Stimulated activated CD8-positive, alpha-beta memory T cell treated with anti-CD3 and anti-CD28 coated beads, Interleukin-7, amount 100 ng/mL, for 24 hours (primary cell): ENCODE measurements at places on chromosomes 1 and 21.

GRCh38 chr1:109250454-109251276 lies 1.3 kb downstream of the CELSR2 start:
- no peak for DNase-seq

- DNase-seq = peak; percentile 24
Observed at GRCh38 chr1:207077470-207078377, 10.9 kb upstream of the C4BPB start.

DNA sequence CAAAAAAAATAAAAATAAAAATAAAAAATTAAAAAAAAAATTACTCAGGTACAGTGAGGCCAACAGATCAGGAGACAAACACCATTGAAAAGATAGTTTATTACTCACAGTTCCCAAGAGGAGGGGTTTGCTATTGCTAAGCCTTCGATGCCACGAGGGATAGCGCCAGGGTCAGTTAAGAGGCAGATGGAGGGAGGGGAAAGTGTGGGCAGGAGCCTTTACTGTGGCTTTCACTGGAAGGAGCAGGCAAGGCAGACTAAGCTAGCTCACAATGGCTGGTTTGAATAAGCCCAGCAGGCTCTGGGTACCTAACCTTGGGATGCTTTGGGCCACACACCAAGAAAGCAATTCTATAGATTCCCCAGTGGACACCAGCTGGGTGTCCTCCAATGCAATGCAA lies 12.7 kb upstream of the RNF187 start:
- no peak for DNase-seq

DNA sequence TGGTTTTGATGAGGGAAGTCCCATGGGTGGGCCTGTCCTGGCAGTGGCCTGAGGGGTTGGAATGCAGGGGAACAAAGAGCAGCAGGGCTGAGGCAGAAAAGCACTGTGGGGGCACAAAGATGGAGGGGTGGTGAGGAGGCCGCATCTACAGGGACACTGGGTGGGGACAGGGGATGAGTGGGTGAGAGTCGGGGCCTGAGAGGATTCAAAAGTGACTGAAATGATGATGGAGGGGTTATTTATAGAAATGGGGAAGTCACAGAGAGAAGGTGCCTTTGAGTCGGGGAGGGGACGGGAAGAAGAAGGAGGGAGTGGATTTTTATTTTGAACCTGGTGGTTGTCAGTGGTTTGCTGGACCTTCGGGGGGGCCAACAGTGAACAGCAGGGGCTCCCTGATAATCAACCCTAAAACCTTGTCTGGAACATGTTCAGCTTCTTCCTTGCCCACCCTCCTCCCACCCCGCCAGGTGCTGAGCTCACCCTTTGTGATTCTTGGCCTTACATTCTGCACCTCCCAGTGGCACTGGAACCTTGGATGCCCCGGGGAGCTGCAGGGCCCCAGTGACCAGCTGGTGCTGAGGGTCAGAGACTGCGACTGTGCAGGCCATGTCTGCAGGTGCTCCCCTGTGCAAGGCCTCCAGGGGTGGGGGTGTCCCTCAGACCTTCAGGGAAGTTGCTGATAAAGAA lies 42.9 kb downstream of the IER5 start:
- DNase-seq = no peak

DNA sequence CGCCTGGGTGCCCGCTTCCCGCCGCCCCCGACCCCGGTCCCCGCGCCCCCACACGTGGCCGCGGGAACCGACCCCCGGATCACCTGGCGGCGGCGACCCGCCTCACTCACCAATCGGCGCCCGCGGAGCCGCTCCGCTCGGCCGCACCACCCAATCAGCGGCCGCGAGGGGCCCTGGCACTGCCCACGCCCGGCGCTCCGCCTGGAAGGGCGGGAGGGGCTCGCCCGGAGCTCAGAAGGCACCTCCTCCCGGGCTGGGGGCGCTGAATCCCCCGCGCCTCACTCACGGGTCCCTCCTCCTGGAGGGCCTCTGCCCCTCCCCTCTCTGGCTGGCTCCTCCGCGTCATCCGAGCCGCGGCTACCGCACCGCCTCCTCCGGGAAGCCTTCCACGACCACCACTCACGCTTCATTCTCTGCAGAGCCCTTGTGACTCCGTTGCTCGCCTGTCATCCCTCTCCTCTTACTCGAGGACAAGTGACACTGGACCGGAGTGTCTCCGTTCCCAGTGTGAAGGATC lies 374 bp downstream of the SH2D5 start:
- peak; percentile 30 for DNase-seq

GRCh38 chr1:162384116-162384515 lies 2.6 kb downstream of the C1orf226 start:
- DNase-seq = no peak

DNA sequence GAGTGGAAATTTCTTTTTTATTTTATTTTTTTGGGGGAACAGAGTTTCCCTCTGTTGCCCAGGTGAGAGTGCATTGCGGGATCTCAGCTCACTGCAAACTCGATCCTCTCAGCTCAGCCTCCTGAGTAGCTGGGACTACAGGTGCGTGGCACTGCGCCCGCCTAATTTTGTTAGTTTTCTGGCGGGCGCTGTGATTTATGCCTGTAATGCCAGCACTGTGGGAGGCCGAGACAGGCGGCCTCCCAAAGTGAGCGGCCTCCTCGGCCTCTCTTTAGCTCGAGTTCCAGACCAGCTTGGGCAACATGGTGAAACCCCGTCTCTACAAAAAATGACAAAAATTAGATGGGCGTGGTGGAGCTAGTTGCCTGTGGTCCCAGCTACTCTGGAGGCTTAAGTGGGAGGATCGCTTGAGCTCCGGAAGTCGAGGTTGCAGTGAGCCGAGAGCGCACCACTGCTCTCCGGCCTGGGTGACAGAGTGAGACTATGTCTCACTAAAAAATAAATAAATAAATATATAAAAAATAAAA lies 2.7 kb downstream of the GMEB1 start:
- DNase-seq = no peak

DNA sequence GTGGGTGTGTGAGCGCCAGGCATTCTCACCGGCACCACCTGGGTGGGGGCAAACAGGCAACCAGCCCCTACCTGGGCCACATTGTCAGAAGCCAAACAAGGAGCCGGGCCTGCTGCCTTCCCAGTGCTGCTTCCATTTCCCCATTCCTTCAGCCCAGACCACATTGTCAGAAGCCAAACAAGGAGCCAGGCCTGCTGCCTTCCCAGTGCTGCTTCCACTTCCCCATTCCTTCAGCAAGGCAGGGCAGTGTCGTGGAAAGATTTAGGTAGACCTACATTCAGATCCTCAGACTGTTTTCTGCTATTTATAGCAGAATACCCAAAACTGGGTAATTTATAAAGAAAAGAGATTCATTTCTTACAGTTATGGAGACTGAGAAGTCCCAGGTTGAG lies 47.0 kb upstream of the EFHD2 start:
- no peak for DNase-seq

DNA sequence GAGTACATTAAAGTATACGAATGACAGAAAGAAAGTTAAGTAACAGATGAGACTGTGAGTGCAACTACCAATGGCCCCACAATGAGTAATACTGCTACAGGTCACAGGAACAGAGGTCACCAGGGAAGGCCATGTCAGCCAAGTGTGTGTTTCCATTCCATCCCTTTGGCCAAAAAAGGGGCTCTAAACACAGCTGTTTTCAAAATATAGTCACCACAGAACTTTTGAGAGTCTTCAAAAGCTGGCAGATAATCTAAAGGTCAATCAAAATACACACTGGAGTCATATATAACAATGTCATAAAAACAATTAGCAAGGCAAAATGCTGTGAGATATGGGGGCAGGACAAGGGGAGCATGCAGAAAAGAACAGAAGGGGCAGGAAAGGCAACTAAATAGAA lies 10.2 kb downstream of the USP24 start:
- DNase-seq = no peak

GRCh38 chr1:13700521-13701270 lies 708 bp downstream of the PRDM2 start:
- DNase-seq = peak; percentile 10

DNA sequence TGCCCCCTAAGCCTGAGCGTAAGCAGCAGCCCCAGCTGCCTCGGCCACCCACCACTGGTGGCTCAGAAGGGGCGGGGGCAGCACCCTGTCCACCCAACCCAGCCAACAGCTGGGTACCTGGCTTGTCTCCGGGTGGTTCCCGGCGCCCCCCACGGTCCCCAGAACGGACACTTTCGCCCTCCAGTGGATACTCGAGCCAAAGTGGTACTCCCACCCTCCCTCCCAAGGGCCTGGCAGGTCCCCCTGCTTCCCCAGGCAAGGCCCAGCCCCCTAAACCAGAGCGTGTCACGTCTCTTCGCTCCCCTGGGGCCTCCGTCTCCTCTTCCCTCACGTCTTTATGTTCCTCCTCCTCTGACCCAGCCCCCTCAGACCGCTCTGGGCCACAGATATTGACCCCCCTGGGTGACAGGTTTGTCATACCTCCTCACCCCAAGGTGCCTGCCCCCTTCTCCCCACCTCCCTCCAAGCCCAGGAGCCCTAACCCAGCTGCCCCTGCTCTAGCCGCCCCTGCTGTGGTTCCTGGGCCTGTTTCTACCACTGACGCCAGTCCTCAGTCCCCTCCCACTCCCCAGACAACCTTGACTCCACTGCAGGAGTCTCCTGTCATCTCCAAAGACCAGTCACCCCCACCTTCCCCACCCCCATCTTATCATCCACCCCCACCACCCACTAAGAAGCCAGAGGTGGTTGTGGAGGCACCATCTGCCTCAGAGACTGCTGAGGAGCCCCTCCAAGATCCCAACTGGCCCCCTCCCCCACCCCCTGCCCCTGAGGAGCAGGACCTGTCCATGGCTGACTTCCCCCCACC lies 46.2 kb downstream of the YARS1 start:
- DNase-seq = no peak

DNA sequence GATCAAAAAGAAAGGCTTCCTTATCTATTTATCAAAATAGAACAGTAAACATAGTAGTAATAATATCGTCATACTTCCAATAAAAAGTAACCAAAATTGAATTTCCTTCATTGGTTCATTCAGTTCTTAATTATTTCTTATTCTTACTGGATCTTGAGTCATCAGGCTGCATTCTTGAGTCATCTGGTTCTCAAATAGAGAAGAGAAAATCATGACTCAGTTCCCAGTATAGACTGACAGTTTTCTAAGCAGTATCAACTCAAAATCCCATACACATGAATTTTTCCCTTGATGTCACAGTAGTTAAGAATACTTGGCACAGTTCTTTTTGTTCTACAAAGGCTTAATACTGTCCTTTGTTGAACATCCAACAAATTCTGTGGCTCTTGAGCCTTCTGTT lies 626.9 kb upstream of the ADGRL4 start:
- no peak for DNase-seq

DNA sequence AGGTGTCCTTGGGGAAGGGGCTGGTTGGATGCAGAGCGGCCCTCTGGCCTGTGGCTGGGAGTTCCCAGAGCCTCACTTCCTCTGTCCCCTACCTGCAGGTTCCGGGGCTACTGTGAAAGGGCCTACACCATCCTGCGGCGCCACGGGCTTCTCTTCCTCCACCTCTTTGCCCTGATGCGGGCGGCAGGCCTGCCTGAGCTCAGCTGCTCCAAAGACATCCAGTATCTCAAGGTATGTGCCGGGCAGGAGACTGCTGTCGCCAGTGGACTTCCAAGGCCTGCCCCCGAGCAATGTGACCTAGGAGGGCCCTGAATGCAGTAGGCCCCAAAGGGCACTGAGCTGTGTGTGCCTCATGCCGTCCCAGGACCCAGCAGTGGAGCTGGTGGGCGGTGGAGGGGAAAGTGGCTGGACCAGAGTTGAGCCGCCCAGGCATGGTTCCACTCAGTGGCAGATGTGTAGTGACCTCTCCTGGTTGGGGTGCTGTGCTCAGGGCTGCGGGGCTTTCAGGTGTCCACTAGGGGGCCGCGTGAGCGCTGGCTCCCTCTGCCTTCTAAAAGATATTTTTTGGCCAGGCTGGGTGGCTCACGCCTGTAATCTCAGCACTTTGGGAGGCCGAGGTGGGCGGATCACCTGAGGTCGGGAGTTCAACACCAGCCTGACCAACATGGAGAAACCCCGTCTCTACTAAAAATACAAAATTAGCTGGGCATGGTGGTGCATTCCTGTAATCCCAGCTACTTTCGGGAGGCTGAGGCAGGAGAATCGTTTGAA lies 73.4 kb downstream of the PIK3CD start:
- no peak for DNase-seq

DNA sequence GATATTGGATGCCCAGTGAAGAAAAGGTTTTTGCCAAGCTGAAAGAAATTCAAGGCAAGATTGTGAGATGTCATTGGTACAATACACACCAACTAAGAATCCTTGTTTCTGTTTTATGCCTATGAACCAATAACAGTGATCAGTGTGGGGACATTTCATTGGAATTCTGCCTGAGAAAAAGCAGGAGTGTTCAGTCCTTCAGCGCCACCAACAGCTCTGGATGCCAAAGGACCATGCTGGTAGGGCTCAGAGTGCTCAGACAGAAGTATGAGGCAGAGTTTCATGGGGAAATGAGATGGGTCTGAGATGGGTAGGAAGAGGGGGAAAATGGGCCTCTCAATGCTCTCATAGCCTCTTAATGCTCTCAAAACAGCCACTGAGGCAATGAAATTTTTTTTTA lies 56.5 kb downstream of the GABPA start:
- DNase-seq = no peak

DNA sequence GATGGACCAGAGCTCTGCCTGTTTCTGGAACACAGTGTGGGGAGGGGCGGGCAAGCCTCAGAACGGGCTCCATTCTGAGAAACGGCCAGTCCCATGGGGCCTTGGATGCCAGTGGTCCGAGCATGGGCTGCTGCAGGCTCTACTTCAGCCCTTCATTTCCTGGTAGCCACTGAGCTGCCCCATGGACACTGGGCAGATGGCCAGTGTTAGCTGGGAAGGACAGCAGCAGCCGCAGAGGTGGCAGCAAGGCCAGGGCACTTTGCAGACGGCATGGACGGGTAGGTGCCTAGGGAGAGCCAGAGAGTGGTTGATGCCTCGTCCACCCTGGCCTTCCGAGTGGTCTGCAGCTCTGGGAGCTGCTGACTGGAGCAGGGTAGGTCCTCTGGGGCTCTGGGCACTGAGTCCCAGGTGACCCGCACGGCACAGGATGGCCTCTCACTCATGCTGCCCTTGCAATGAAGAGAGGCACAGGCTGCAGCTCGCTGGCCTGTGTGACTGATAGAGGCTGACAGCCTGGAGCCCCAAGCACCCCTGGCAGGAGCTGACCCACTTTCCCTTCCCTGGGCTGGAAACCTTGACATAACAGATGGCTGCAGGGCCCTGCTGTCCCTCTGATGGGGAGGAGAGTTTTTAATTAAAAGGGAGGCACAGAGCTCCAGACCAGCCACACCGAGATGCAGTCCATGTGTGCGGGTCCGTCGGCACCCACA lies 87.7 kb upstream of the COL6A1 start:
- no peak for DNase-seq

GRCh38 chr1:246595146-246595545 lies 28.9 kb downstream of the CNST start:
- no peak for DNase-seq

- DNase-seq = no peak
Observed at GRCh38 chr1:171252482-171252881, 4.2 kb downstream of the FMO1 start.
